ENCODE measurements at places on chromosomes 1 and 21. TPM values are rescaled to one million over a fixed set of nuclear protein-coding genes. Genes with fewer than 3 reads are reported as not detected.

KAZN gene
- 0.12 TPM for total RNA-seq

KLF17 gene
- not detected for total RNA-seq

PHGDH gene
- 165 TPM for total RNA-seq

PRXL2B gene
- total RNA-seq = 22.4 TPM

SLC44A5 gene
- 0.23 TPM for total RNA-seq

PLA2G2C gene
- total RNA-seq = not detected

IRF6 gene
- total RNA-seq = 1.7 TPM

EFNA1 gene
- not detected for total RNA-seq

NBPF4 gene
- 0.15 TPM for total RNA-seq

MYBPH gene
- not detected for total RNA-seq

KCNJ9 gene
- not detected for total RNA-seq

Measured in activated CD8-positive, alpha-beta memory T cell treated with anti-CD3 and anti-CD28 coated beads, Interleukin-2, amount 10 ng/mL, durations not matched to agents 7 days and 5 days (primary cell).